ENCODE measurements at places on chromosomes 6 and 20.

DNA sequence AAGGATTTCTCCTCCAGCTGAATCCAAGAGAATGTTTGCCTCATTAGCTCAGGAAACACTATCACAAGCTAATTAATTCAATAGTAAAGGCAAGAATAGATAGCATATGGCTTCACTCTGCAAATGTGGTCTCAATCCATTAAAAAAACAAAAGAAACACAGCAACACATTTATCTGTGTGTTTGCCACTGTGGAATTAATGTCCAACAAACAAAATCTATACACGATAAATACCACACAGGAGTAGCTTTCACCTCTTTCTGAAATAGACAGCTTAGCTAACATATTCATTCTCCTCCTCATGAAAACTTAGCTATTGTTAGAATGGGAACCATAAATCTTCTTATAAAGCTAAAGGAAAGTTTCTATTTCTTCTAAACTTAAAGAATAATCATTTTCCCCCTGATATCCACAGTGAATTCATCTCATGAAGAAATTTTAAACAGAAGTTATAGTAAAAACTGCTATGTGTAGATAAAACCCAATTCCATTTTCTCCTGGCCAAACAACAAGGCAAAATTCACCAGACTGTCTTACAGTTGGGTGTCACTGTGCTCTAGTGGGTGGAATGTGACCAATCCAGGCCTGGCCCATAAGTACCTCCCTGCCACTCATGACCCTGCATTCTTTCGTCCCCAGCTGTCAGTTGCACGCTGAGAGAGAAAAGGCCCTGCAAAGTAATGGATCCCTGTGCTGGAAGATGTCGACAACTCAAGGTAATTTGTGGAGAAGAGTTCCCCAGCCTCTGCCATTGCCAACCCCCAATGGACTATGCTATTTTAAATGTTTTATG, 92.9 kb upstream of the NRSN1 start:
- no peak for DNase-seq

DNA sequence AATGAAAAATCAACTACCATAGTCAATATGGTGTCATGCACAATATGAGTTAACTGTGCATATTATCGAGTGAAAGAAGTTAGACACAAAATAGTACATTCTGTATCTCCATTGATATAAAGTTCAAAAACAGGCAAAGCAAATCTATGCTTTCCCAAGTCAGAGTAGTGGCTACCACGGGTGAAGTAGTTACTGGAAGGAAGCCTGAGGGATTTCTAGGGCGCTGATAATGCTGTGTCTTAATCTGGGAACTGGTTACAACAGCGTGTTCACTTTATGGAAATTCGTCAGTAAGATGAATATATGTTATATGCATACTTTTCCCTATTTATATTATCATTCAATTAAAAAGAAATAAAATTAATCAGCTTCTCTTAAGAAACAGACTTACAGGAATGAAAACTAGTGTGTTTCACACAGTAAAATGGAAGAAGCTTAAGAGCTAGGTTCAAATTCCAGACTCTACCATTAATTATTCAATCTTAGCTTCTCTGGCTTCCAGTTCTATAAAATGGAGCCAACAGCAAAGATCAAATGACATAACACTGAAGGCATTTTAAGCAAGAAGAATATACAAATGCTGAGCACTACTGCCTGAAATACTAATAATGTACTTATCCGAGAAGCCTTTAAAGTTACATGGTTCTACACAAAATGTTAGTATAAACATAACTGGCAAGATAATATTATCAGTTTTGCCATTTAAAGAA, 19.2 kb downstream of the BACH2 start:
- DNase-seq, result no peak

DNA sequence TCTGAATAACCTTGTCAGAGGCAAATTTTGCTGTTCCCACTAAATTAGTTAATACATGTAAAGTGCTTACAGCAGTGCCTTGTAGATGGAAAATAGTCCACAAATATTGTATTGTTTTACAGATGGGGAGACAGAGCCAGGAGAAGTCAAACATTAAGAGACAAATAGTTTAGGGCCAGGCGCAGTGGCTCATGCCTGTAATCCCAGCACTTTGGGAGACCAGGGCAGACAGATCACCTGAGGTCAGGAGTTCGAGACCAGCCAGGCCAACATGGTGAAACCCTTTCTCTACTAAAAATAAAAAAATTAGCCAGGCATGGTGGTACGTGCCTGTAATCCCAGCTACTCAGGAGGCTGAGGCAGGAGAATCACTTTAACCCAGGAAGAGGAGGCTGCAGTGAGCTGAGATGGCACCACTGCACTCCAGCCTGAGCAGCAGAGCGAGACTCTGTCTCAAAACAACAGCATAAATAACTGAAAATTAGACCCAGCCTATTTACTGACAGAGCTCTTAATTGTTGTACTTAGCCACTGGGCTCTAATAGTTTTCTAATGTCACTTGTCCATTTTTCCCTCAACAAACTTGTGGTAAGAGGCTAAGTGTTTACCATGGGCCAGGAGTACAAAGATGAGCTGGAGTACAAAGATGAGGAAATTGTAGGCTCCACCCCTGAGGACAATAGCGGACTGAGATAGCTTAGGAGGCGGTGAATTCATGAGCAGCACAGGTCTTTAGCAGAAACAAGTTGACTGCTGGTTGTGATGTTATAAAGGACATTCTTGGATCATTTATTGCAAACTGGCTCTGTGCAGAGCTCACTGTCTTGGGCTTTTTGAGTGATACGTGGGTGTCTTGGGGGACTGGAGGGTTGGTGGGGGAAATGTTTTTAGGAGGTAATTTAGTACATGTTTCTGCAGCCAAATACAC, 6.4 kb downstream of the ZSWIM3 start:
- DNase-seq, result no peak

DNA sequence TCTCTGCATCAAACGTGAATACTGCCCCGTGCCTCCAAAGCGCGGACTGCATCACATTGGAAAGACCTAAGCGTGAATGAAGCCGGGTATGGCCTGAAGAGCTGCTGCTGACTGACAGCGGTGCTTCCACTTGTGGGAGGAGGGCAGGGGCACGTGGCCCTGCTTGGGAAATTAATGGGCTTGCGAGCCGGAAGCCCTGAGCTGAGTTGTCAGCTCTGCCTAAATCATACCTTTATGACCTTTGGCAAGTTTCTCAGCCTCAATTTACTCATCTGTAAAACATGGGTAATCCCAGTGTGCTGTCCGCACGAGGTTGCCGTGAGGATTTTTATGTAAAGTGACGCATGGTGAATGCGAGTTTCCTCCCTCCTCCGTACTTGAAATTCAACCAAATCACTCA, 67.0 kb upstream of the FOXQ1 start:
- DNase-seq, result no peak

GRCh38 chr6:149580880-149581279, 14.7 kb downstream of the GINM1 start:
- no peak for DNase-seq

DNA sequence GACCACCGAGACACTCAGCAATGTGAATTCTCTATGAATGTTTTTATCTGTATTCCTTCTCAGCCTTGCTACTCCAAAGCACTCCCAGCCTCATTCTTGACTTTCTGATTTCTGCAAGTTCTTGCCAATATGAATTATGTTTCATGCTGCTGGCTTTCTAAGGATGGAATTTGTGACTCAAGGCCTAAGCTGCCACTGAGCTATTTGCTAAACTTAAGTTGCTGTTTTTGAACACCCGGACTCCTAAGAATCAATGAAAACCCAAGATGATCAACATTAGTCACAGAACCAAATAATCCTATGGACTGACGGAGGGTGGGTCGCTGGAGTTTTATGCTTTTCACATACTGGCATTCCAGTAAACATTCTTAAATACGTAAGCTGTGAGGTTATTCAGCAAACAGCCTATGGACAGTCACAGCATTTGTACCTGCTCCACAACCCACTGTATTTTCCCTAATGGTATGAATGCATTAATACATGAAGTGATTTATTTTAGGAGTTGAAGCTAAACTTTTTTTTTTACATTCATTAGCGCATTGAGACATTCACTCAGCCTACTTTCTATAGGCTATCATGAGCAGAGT, 8.2 kb upstream of the PXDC1 start:
- no peak for DNase-seq

- no peak for DNase-seq
Measured at GRCh38 chr6:47106721-47107197, 64.6 kb upstream of the ADGRF1 start.

Measured in A673 (cell line).